ENCODE measurements at places on chromosomes 6 and 20.
A peak's percentile ranks its signal among the peaks of the same experiment; 100 is the strongest.

GRCh38 chr6:35425284-35425683 is 26.9 kb upstream of the FANCE start:
- DNase-seq = no peak

GRCh38 chr6:39137245-39137644 is 22.3 kb upstream of the SAYSD1 start:
- no peak for DNase-seq

DNA sequence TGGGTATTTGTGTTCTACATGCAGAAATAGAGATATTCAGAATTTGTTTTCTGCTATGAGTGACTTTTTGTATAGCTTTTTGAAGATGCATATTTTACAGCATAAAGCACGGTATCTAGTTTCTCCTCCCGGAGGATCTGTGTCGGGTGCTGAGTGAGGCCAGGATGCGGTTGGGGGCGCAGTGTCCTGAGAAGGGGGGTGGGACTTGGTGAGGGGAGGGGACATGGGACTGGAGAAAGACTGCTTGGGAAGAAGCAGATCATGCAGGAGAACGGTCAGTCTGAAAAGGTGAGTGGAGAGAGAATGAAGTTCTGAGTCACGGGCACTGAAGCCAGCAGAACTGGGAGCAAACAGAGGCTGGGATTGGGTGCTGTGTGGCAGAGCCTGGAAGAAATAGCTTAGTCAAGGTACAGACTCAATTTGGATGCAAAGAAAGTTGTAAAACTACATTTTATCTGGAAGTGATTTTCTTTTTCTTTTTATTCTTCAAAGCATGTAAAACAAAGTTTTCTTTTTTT is 44.0 kb downstream of the STX11 start:
- no peak for DNase-seq

- DNase-seq = no peak
Observed at GRCh38 chr6:158769771-158770432, 49.3 kb downstream of the EZR start.

DNA sequence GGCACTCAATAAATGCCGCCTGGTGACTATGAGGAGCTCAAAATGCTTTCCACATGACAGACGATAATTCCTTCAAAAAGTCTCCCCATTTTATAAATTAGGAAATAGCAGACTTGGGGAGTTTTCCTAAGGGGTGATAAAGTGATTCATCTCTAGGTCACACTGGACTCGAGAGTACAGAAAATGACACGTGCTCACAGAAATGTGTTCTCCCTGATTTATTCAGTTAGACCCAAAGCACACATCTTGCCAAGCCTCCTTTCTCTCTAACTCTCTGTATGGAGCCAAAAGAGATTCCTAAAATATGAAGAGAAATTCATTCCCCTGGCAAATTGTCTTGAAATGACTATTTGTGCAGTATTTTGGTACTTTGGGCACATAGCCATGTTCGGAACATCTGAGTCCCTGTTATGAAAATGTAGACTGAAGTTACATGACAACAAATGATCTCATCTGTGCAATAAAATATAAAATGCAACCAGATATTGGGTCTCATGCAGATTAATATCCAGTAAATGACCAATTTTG is 381.1 kb downstream of the TFAP2B start:
- no peak for DNase-seq

DNA sequence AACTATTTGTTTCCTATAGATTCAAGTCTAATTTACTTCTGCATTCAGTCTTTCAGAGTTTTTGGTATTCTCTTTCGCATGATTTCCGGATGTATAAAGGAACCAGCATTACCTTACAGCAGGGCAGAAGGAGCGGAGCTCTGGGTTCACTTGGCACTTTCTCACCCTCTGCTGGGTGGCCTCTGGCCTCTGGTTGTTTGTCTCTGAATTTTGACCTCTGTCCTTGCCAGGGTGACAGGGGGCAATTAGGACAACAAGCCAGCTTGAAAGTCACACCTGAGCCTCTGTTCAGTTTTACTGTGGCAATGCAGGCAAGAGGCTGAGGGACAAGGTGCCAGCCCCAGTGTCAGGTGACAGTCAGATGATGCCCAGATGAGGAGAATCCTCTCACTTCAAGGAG is 69.4 kb upstream of the KIF25 start:
- no peak for DNase-seq

- no peak for DNase-seq
Observed at GRCh38 chr20:59945175-59945574, 5.0 kb downstream of the FAM217B start.

DNA sequence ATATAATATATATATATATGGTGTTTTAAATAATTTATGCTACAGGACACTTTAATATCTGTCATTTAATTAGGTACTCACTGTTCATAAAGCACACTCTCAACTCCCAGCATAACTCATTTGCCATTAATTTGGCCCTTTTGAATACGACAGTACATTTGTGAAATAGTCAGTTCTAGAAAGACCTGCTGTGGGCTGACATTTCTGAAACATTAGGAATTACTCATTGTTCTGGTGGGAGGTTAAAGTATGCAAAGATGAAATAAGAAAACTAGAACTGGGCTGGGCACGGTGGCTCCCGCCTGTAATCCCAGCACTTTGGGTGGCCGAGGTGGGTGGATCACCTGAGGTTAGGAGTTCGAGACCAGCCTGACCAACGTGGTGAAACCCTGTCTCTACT is 497.5 kb downstream of the UTRN start:
- DNase-seq = no peak

GRCh38 chr6:35014786-35015185 is 125.7 kb downstream of the ANKS1A start:
- DNase-seq = no peak

DNA sequence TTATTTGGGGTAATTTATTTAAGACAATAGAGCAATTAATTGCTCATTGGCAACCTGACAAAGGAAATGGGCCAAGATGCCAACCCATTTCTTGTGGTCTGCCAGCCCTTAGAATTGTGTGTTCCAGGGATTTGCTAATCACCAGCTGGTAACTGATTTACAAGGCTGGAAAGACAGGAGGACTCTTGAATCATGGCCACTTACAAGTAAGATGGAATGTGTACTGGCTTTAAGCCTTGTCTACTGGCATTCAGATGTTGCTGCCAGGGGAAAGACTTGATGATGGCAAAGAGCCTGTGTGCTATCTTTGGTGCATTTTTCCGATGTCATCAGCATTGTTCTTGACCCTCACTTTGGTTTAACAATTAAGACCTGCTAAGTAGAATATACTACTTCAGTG is 91.0 kb downstream of the BCKDHB start:
- DNase-seq = peak; percentile 7

- DNase-seq = no peak
Observed at GRCh38 chr6:16139556-16139955, 10.7 kb downstream of the MYLIP start.

GRCh38 chr6:72940265-72940664 is 285.0 kb downstream of the KHDC1L start:
- no peak for DNase-seq

DNA sequence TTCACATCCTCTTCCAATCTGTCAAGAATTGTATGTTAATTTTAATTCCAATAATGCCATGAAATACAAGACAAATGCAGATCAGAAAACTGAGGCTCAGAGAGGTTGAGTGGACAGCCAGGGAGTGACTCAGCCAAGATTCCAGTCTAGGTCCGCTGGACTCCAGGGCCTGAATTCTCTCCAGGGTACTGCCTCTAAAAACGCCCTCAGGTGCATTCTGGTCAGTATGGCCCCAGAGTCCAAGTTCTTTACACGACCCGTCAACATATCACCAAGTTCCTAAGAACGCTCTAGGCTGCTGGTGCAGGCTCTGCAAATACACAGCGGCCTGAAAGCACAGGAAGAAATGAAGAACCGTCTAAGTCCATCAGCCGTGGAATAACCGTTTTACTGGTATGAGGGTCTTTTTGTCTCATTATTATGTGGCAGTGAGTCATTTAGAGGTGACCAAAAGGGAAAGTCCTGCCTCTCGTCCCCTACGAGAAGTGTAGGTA is 709 bp upstream of the ASXL1 start:
- no peak for DNase-seq

DNA sequence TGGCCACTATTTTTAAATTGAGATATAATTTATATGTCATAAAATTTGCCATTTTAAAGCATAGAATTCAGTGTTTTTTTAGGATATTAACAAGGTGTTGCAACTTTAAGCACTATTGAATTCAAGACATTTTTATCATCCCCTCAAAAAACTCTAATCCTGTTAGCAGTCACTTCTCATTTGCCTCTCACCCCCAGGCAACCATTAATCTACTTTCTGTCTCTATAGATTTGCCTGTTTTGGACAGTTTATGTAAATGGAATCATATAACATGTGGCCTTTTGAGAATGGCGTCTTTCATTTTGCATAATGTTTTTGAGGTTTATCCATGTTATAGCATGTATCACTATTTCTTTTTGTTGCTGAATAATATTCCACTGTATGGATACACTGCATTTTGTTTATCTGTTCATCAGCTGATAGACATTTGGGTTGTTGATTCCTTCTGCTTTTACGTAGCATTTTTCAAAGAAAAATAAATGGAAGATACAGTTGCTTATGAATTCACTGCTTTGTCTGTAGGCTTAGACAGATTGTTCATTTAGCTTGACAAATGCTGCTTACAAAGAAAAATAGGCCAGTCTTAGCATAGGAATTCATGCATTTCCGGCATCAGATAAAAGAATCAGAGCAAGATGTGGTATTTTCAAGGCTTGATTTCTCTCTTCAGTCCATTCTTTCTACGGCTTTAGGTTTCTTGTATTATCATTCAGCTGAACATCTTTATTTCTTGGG is 52.9 kb downstream of the STK4 start:
- DNase-seq = no peak

DNA sequence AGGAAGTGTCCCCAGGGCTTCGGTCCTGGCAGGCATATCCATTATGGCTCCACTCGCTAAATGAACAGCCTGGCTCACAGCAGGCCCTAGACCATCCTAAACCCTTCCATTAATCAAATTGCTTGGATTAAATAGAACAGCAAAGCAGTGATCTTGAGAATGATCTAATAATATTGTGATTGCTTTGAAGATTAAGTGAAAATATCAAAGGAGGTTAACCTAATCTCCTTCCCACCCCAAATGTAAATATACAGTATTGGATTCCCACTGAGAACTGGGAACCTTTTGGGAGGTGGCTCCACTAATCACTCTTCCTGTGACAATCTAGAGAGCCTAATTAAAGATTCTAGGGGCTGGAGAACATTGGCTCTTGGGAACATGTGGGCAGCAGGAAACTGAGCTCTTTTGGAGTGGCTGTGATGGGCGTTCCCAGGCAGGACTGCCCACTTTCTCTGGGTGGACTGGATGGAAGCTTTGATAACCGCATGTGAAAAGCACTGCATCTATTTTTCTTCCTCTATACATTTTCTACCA is 68.3 kb upstream of the FRMD1 start:
- no peak for DNase-seq

DNA sequence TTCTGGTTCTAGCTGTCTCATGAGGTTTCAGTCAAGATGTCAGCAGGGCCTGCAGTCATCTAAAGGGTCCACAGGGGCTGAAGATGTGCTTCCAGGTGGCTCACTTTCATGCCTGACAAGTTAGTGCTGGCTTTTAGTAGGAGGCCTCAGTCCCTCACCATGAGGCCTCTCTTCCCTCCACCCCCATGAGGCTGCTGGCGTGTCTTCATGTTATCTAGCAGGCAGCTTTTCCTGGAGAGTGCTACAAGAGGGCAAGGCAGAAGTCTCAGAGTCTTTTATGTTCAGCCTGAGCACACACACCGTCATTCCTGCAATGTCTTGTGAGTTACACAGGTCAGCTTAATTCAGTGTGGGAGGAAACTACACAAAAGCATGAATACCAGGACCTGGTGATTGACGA is 769.9 kb downstream of the HDGFL1 start:
- no peak for DNase-seq

DNA sequence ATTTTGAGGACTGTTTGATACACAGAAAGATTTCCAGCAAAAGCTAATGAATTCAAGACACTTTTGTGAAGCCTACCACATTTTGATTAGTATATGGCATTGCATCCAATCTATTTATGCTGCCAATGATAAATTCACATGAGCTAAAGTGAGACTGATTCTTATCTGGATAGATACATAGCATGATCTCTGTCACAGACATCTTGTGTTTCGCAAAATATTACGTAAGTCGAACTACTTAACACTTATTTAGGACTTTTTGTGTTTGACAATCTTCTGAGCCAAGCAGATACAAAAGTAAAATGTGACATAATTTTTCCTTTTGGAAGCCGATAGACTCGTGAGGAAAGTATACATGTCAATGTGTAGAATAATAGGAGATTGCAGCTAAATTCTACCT is 251.6 kb downstream of the HACE1 start:
- DNase-seq = no peak

GRCh38 chr6:119347466-119348095 is 2.0 kb downstream of the MAN1A1 start:
- DNase-seq = no peak

DNA sequence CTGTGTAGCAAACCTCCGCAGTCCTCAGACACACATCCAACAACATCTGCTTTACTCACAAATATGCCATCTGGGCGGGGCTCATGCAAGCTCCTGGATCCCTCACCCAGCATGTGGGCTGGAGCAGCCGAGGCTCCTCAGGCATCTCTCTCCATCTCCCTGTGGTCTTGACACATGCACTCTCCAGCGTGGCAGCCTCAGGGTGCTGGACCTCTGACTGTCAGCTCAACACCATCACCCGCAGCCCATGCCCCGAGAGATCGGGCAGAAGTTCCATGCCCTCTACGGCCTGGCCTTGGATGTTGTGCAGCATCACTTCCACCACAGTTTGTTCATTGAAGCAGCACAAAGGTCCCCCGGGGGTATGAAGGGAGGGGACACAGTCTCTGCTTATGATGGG is 32.6 kb upstream of the CD93 start:
- no peak for DNase-seq

GRCh38 chr6:25192590-25193459 is 86.3 kb upstream of the CARMIL1 start:
- no peak for DNase-seq

DNA sequence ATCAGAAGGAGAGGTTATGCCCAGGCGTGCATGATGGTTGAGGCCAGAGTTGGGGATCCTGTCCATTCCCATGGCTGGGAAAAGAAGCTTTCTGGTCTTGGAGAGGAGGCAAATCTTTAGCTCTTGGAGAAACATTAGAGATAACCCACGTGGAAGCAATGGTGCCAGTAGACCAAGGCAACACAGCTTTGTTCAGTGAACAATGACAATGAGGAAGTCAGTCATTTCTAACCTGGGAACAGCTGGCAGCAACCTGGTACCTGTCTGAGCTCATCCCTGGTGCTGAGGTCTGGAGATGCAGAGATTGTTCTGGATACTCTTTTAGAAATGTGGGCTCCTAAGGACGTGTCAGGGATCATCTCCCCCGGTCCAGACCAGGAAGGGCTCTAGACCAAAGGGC is 76.7 kb upstream of the PAX1 start:
- DNase-seq = no peak

DNA sequence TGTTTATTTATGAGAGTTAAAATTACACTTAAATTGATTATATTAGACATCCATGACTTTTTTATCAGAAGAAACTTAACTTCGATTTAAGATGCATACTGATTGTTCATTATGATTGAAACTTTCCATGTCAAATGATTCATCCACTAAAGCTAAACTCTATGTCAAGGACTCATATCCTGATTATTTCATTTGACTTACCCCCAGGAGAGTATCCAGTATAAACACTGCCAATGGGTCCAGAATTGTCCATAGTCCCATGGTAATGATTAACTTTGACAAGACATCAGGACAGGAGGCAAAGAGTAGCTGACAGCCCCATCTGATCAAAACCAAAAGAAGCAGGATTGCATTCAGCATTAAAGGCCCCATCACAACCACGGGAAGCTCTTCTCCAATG is 709.9 kb downstream of the TFAP2A start:
- DNase-seq = no peak

Data from anterior cingulate cortex (tissue), 58 donors.